ENCODE measurements at places on chromosomes 7 and 10.

DNA sequence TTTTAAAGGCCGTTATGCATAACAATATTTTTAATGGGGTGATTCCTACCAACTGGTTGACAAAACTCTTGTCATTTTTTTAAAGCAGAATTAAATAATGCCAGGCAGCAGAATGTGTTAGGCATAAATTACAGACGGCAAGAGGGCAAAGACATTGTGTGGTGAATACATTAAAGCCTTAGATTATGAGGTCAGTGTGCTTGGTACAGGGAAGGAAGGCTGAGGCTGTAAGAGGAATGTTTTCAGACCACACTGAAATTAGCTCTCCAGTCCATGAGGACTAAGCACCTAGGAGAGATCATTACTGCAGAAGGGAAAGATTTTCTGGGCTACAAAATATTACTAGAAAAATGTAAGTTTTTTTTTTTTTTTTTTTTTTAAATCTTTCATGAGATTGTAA, 312.8 kb upstream of the PRKCQ start:
- no peak for DNase-seq

DNA sequence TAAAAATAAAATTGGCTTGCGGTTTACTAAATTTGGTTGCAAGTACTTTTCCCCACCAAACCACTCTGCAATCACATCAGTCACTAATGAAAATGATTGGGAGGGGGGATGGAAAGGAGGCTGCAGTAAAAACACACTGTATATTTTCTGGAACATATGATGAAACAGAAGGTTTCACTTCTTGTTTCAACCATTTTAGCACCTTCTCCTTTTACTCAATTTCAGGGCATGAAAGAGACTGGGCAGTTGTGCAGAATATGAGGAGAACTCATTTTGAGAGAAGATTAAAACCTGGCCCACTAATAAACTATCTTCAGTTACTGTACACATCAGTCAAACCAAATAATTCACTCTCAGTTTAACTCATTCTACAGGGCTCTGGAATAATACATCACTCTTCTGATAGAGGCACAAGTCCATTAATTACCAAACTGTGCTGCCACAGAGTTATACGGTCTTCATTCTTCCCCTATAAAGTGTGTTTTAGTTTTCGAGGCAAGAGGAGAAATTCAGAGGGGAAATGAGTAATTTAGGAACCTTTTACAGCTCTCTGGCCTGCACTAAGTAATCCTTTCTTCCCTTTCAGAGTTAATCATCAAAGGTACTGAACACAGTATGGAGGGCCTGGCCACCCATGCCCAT, 25.5 kb downstream of the JAZF1 start:
- no peak for DNase-seq

DNA sequence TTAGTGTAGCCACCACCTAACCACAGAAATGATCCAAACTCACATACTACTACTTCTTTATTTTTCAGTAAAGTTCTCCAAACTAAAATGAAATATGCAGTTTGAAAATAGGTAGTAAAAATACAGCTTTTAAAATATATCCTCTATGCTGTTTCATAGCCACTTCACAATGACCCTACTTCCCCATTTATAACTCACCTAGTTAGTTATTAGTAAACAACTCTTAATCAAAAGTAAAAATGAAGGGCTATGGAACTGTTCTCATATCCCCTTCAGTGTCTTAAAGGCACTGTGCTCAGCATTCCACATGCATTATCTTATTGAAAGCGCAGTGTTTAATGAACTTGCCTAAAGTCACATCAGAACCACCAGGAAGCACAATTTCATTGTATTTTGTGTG, 43.5 kb downstream of the KMT2C start:
- DNase-seq = no peak

- no peak for DNase-seq
Observed at GRCh38 chr7:100825751-100826513, 1.4 kb downstream of the EPHB4 start.

DNA sequence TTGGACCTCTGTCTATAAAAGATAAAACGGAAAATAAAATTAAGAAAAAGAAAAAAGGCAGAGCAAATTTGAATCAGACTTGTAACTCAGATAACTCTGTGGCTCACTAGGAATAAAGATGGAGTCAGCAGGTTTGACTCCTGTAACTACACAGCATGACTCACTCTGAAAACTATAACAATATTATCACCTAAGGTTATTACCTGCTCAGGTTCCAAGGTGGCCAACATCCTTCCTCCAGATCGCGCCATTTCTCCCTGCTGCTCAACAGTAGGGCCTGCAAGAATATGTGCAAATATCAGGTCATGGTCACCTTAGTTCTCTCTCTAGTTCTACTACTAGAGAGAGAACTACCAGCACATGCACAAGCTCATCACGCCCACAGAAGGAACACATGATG, 30.0 kb downstream of the ALDH18A1 start:
- DNase-seq = no peak

- DNase-seq = no peak
Observed at GRCh38 chr10:104642658-104643302, 1.7 kb downstream of the SORCS3 start.

DNA sequence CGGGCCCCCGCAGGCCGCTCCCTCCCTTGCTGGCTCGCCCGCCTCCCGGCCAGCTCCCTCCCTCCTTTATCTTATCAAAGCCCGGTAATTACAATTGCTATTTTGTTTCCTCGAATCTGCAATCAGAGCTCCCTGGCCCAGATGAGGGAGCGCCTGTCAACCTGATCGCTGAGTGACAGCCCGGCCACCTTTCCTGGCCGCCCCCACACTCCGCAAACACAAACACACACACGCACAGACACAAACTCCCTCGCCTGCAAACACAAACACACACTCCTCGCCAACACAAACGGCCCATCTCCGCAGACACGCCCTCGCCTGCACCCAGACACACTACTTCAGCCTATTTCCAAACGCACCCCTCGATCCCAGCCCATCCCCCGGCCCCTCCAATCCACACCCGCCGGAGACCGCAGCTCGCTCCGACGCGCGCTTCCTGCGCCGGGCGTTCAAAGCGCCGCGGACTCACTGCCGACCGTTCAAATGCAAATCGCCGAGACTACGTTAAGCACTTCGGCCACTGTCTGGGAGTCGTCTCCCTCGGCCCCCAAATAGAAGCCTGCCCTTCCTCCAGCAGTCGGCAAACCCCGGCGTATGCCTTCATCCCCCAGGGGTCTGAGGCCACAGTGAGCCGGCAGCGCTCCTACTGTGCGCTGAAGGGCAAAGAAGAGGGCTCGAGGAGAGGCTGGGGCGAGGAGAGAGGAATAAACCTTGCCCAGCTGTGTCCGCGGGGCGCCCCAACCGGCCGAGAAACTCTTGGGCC, 3.0 kb upstream of the FGF8 start:
- DNase-seq = no peak

GRCh38 chr7:106462365-106462859, 177.6 kb upstream of the NAMPT start:
- no peak for DNase-seq

GRCh38 chr7:33807779-33808482, 97.4 kb upstream of the BMPER start:
- DNase-seq = no peak

DNA sequence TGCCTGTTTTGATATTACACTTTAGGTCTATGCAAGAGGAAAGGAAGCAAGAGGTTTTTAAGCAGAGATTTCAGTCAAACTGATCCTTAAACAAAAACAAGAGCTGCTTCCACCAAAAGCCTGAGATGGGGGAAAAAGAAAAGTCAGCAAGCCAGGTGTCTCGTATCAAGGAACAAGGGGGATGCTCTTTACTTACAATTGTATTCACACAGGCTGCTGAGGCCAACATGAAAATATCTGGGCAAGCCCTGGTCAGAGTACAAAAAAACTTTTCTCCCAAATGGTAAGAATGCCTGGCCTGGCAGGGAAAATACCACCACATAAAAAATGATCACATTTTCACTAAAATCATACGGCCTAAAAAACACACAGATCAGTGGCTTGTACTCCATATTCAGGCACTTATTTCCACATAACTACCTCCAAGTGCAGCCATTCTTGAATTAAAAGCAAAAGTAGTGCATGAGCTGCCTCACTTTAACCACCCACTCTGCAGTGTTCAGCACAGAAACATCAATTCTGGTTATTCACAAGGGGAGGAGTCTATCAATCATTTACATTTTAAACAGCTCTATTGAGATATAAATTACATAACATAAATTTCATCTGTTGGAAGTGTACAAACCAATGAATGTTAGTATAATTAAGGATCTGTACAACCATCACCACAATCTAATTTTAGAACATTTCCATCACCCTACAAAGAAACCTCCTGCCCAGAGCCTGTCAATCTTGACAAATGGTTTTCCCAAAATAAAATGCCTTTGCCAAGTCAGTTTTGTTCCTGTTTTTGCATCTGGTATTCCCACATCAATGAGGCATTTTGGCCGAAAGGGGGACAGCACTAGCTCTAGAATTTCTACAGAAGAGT, 70.2 kb downstream of the GRB10 start:
- DNase-seq = no peak

DNA sequence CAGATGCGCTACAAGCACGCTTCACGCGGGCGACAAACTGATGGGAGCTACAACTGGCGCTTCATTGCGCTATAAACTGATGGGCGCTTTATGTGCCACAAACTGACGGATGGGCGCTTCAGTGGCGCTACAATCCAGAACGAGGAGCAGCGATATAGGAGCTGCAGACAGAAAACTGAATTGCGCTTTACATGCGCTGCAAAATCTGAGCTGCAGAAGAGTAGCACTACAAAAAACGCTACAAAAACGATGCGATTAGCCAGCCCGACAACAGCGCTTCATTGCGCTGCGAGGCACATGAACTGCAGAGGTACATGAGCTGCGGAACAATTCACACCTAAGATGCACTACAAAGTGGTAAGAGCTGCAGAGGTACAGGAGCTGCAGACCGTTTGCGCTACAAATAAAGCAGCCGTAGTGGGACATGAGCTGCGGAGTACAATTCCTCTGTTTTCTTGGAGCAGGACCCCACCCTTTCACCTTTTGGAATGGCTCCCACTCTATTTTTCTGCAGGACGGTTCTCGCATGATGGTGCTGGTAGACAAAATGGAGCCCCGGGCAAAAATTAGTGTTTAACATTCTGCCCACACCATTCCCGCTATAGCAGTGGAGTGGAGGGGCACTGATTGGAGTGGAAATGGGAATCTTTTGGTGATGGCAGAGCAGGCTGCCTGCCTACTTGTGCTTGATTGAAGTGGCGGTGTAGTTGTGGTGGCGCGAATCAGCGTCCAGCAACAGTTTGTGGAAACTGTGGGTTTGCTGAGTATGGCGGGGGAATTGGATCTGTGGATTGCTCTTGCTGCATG, 1.2 kb upstream of the SGCE start:
- no peak for DNase-seq

GRCh38 chr10:100186253-100187212, 704 bp upstream of the ERLIN1 start:
- DNase-seq = no peak

DNA sequence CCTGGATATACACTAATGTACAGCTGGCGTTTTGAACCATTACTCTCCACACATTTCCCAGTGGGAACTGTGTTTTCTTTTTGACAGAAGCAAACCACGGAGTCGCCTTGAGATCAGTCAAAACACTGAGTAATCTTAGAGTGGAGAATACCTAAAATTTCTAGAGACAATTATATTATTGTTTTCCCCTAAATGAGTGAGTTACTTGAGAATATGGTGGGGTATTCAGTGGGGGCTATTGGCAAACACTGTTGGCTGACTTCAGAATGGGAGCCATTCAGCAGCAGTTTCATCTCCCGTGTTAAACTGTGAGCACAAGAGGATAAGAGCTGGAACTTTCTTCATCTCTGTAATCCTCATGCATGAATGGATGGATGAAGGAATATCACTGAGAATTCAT, 6.2 kb downstream of the IL2RA start:
- no peak for DNase-seq

DNA sequence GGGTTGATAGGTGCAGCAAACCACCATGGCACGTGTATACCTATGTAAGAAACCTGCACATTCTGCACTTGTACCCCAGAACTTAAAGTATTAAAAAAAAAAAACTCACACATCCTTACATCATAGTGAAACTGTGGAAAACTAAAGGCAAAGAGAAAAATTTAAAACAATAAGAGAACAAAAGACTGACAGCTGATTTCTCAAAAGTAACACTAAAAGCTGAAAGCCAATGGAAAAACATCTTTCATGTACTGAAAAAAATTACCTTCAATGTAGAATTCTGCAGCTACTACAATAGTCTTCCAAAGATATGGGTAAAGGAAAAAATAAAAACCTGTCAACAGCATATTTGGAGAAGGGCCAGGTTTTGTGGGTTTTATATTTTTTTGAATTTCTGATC, 729.1 kb upstream of the NRP1 start:
- no peak for DNase-seq

DNA sequence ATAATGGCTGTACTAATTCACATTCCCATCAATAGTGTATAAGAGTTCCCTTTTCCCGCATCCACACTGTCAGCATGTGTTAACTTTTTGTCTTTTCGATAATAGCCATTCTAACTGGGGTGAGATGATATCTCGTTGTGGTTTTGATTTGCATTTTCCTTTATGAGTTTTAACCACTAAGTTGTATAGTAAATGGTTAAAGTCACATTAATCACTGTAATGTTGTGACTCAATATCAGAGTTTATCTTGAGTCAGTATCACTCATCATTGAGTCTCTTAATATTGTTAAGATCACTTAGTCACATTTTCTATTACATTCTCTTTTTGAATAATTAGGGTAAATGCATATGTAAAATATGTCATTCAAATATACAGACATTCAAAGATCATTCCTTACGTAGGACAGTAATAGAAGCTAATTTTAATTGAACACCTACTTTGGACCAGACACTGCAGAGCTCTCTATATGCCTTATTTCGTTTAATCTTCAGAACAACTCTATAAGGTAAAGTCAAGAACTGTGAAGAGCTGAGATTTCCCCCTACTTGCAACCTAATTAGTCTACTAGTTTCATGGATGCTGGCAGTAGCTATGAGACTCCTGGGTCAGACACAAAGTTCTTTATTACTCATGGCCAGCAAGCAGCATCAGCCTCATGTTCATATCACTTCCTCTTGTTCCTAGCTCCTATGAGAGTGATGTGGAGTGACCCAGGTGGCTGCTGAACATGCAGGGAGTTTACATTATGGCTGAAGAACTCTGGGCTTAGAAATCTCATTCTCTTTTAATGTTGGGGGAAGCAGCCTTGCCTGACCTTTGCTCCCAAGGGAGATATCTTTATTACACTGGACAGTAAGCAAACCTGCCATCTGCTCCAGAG, 30.5 kb downstream of the CREB5 start:
- no peak for DNase-seq

DNA sequence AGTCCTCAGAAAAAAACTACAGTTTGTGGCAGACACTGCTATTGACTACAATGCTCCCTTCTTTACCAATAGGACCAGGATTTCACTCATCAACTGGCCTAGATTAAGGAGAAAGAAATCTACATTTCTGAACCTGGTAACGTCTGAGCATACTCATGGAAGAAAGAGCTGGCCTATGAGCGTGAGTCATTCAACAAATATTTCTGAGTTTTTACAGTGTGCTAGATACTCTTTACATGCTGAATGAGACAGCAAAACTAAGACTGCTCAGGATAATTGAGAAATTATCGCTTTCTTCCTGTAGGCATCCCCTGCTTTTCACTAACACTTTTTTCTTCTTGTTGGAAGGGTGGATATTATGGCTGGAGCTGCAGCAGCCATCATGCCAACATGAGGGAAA, 609.7 kb downstream of the TNS3 start:
- no peak for DNase-seq

GRCh38 chr7:38383281-38383680, 109.8 kb upstream of the TARP start:
- DNase-seq = no peak

GRCh38 chr10:5468262-5469106, 30.9 kb downstream of the CALML5 start:
- no peak for DNase-seq

Data from stimulated activated CD8-positive, alpha-beta memory T cell treated with anti-CD3 and anti-CD28 coated beads, Interleukin-4, amount 100 ng/mL, for 4 hours (primary cell).